ENCODE measurements at places on chromosomes 7 and 10. TPM values are rescaled to one million over a fixed set of nuclear protein-coding genes. Genes with fewer than 3 reads are reported as not detected.

Gene ADCYAP1R1
- not detected for total RNA-seq

Gene POLR2J2
- total RNA-seq = 40.1 TPM

Gene CLRN3
- total RNA-seq = not detected

Gene PRSS2
- total RNA-seq = not detected

Gene TUBAL3
- total RNA-seq = not detected

Gene GPR26
- not detected for total RNA-seq

Gene KIF20B
- total RNA-seq = 16.6 TPM
